ENCODE measurements at places on chromosomes 2 and 18.
A peak's percentile ranks its signal among the peaks of the same experiment; 100 is the strongest.

- DNase-seq: no peak
These were observed 36.2 kb downstream of the RPL37A start for GRCh38 chr2:216534809-216535208.

- DNase-seq: no peak
These were observed 462.8 kb upstream of the ID2 start for GRCh38 chr2:8219096-8219495.

DNA sequence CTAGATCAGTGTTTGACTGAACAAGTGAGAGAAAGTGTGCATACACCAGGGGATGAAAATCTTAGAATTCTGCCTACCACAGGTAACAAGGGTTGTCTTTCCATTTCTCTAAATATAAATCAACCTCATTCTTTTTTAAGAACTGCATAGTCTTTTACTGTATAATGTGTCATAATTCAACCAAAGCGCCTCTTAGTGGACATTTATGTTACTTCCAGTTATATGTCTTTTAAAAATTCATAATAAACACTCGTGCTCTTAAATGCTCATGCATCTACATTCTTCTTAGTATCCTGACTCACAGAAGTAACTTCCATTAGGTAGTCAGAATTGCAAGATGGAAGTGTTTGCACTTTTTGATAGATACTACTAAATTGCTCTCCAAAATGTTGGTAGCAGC lies 76.2 kb downstream of the CHRNA1 start:
- DNase-seq: no peak

DNA sequence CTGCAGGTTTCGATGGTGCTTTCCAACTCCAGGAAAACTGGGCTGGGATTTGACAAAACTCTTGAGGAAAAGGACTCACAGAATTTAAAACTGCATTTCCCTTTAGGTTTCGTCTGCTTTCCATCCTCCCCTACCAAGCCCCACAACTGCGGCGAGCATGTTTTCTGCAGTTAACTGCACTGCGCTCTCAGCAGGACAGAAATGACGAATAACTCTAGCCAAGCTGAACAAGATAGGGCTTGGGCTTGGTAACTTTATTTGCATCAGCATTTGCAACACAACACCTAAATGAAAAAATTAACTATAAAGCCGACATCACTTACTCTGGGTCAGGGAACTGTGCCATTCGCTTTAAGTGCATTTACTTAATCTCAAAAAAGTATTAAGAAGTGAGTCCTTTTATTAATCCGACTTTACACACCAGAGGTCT lies 669 bp upstream of the PIKFYVE start:
- DNase-seq: no peak

DNA sequence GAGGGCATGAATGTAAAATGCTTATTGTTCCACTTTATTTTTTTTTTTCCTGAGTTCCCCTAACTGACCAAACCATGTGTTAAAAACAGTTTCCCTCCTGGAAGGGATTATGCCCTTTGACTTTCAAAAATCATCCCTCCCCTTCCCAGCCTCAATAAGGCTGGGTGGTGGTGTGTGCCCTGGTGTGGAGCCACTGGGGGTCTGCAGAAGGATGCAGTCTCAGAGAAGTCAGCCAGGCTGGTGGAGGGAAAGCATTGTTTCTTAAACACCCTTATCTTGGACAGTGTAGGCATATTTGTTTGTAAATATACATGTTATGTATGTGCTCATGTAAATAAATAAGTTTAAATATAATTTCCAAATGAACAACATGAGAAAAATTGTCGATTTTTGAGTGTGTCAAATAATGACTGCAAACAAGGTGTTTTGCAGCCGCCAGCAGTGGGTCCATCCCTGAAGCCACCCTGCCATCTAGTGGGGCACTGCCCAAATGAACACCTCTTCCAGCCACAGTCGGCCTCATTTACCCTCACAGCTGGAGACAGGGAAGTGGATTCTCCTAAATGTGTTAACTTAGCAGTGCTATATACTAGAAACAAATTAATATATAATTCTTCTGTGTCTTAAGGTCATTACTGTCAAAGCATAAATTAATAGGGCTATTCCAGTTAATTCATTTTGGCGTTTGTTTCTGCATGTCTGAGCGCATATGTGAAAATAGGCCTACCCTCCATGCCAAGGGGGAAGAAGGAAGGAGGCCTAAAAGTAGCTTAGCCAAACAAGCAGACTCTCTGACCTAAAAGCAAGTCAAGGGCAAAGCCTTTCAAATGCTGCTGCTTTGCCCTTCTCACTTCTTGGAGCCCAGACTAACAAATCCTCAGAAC lies 209.6 kb upstream of the PIK3C3 start:
- DNase-seq: peak; percentile 32

DNA sequence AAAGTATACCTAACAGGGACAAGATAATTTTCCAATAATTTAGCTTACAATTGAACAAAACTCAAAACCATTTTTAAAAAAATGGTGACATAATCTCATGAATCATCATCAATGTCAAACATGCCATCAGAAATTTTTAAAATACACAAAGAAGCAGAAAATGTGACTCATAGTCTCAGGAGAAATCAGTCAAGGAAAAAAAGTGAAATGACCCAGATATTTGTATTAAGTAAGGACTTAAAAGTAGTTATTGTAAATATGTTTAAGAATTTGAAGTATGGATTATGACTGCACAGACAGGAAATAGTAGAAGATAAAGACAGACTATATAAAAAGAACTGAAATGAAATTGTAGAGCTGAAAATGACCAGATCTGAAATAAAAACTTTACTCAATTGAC lies 473.9 kb upstream of the SYT4 start:
- DNase-seq: no peak

DNA sequence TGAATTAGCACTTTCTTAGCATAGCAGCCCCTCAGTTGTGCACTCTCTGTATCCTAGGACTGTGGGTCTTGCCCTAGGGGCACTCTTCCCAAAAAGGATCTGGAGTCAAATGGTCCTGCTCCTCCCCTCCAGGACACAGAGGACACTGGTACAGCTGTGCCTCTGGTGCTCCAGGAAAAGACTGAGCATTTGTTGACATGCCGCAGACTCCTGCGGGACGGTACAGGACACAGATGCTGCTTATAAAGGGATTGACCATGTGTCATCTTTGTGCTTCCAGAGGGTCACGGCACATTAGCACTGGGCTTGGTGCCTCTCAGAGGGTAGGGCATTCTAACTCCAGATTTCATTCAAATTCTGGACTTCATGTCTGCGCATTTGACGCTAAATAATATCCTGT lies 110.5 kb downstream of the KLF7 start:
- DNase-seq: no peak

GRCh38 chr2:155240176-155240575 lies 541.7 kb downstream of the KCNJ3 start:
- DNase-seq: no peak

- DNase-seq: no peak
These were observed 322.9 kb upstream of the KCNJ3 start for GRCh38 chr2:154375579-154375931.

DNA sequence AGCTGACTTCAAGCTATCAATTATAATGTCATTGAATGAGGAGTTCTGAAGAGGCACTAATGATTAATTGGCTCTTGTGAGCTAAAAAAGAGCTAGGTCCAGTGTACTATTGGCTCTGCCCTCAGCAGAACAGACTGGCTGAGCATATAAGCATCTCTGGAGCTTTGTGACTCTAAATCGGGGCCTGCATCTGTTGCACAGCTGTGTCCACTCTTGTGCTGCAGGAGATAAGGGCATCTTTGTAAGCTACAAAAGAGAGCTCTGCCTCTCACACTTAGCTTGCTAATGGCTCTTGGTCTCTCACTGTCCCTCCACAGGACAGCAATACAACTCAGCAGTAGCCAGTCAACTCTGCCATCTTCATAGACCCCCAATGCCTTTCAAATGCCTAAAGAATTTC lies 61.5 kb upstream of the L3MBTL4 start:
- no peak for DNase-seq

DNA sequence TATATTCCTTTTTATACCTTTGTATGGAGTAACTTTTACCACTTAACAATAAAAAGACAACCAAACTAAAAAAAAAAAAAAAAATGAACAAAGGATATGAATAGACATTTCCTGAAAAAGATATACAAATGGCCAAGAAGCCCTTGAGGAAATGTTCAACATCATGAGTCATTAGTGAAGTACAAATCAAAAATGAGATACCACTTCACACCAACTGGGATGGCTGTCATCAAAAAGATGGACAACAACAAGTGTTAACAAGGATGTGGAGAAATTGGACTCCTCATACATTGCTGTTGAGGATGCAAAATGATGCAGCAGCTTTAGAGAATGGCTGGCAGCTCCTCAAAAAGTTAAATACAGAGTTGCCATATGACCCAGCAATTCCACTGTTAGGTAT lies 22.6 kb upstream of the SCYGR2 start:
- DNase-seq: no peak

DNA sequence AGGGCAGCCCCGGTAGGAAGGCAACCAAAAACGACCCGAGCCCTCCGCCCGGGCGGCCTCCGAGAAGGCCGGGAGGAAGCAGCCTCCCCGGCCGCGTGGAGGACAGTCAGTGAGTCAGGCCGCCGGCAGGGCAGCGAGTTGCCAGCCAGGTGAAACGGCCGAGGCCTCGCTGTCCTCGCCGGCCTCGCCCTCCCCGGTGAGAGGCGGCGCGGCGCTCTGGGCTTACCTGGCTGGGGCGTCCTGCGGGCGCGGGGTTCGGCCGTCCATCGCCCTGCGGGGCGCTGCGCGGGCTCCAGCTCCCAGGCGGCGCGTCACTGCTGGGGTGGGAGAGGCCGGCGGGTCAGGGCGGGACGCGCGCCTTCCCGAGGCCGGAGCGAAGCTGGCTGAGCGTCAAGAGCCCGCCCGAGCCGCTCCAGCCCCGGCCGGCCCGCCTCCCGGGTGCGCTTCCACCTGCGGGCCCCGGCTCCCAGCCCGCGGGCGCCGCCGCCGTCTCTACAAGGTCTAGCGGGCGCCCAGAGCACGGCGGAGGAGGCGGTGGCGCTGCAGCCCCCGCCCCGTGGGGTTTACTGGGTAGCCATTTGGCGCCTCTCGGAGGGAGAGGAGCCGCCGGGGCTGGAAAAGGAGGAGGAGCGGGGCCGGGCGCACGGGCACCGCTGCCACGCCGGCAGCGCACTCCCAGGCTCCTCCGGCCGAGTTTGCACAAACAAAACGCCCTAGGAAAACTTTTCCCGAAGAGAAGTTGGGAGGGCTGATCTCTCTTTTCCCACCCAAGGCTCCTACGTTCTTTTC lies 499 bp downstream of the COBLL1 start:
- DNase-seq: peak; percentile 53

DNA sequence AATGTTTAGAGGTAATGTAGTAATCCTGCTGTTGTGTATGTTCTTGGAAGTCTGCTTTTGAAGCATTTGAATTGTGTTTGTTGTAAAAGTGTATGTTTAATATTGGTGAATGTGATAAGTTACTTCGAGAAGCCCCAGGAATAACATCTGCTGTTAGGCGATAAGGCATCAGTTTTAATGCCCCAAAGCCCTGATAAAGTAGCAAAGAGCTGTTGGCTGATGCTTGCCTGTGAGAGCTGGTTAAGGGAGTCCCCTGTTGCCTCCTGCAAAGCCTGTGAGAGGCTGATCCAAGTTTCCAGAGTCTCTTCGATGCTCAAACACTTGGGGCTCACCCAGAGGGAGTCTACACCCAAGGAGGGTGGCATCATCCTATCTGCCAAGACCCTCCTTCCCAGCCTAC lies 110.3 kb downstream of the RNF152 start:
- no peak for DNase-seq

DNA sequence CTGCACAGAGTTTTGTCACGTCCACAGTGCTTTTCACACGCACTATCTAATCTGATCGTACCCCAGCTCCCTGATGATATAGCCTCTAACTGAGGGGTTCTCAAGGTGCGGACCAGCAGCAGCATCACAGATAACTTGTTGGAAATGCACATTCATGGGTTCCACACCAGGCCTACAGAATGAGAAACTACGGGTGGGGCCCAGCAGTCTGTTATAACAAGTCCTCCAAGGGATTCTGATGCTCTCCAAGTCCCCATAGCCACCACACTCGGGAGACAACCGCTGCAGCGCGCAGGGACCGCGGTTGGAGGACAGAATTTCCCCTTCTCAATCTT lies 745 bp upstream of the BZW1 start:
- DNase-seq: no peak

GRCh38 chr2:223562078-223562477 lies 40.1 kb downstream of the SCG2 start:
- DNase-seq: no peak

- no peak for DNase-seq
These were observed 226.2 kb downstream of the MC4R start for GRCh38 chr18:60146220-60146960.

DNA sequence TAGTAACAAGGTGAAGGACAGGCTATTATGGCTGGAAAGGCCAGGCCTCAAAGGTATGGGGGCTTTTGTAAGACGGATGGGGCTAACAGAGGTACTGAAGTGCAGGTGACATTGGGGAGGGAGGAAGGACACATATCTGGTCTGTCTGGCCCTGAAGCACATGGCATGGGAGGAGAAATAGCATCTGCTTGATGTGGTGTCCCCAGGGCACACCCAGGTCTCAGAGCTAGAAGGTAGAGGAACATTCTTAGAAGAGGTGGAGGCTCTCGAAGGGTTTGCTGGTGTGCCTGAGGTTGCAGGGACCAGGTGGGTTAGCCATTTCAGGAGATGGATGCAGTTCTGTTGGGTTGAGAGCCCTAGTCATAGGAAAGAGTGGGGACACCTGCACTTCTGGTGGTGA lies 9.5 kb downstream of the RALB start:
- no peak for DNase-seq

GRCh38 chr18:13494871-13495445 lies 231.4 kb downstream of the FAM210A start:
- DNase-seq: no peak

GRCh38 chr2:77294474-77294873 lies 227.7 kb downstream of the LRRTM4 start:
- no peak for DNase-seq

All from breast epithelium (tissue), 4 donors.